ENCODE measurements at places on chromosomes 16 and 17.

DNA sequence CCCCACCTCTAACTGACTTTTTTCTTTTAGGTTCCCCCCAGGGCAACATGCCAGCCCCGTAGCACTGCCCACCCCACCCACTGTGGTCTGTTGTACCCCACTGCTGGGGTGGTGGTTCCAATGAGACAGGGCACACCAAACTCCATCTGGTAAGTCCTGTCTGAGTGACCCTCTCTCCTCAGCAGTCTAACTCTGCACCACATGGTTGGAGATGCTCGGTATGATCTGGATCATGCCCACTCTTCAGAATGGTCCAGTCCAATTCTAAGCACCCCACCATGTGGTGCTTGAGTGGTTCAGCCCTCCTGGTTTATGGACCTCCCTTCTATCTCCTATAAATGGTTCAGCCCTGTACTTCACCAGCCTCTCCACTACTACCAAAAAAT lies 5.9 kb downstream of the KDM6B start:
- peak; percentile 63 for DNase-seq

GRCh38 chr17:60506312-60506711 lies 19.7 kb downstream of the APPBP2 start:
- peak; percentile 83 for DNase-seq

- no peak for DNase-seq
These were observed 11.7 kb upstream of the TAOK1 start for GRCh38 chr17:29378500-29378899.

- no peak for DNase-seq
These were observed 46.2 kb downstream of the MYH3 start for GRCh38 chr17:10610884-10611283.

DNA sequence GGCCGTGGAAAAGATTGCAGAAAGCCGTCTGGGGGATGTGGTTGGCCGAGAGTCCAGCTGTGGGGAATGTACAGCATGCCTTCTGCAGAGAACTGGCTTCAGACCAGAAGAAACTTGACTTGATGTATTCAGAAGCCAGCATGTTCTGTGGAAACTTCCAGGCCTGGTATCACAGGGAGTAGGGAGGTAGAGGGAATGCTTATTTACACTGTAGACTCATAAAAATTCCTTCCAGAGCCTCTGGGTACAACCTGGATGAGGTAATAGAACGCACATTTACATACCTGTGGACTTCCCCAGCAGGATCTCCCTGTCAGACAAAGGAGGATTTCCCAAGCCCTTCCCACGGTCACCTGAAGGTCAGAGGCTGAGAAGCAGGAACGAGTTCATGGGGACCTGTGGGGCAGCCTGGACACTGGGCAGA lies 11.8 kb upstream of the GAS7 start:
- DNase-seq, result no peak

- no peak for DNase-seq
These were observed 15.1 kb downstream of the SSH2 start for GRCh38 chr17:29914819-29915537.

GRCh38 chr17:29341726-29342125 lies 47.8 kb upstream of the NUFIP2 start:
- DNase-seq, result peak; percentile 80

DNA sequence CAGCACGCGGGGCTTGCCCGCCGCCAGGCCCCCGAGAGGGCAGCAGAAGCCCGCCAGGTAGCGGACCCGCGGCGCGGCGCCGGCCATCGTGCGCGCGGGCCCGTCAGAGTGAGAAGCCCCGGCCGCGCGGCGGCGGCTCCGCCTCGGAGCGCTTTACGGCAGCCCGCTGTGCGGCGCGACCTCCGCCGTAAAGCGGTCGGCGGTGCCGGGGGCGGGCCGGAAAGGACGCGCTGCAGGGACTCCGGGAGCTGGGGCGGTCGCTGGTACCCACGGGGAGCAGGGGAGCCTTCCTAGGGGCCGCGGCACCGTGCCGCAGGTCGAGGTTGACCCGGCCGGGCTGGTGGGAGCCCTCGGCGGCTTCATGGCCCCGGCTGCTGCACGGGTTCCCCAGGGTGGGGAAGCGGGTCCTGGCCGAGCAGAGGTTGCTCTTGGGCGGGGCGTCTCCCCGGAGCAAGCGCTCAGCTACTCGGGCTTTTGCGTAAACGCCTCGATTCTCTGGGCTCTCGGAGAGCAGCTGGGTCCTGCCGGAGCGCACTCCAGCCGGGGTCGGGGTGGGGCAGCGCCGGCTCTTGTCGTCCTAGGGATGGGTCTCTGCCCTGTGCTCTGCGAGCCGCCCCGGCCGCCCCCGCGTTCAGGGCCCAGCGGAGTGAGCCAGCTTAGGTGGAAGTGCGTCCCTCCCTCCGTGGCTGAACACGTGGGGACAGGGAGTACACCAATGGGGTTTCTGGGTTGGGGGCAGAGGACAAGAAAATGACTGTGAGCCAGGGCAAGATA lies at the start of gene FAAP100:
TSS of gene FAAP100 (minus strand) at position 110 of the 774 bp plus-strand sequence. CDS start at position 87, 23 bp downstream.
- DNase-seq, result peak; percentile 94

GRCh38 chr16:31714903-31715504 lies 158.6 kb upstream of the ZNF267 start:
- DNase-seq, result peak; percentile 25

GRCh38 chr16:31148281-31148728 lies 1.6 kb downstream of the PRSS36 start:
- no peak for DNase-seq

DNA sequence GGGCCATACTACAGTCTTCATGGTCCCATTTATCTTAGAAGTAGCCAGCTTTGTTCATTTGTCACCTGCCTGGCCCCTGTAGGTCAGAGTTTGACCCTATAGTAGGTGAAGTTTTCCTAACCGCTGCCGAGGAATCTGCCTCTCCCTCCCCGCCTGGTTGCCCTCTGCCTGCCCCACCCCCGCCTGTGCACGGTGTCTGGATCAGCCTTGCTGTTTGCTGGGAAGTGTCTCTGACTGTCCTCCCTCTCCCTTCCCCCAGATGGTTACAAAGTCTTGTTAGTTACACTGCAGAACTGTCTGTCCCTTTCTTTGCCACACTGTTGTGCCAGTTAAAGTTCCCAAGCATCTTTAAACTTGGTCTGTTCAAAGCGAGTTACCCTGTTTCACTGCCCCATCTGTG lies 5.7 kb downstream of the UBFD1 start:
- DNase-seq, result no peak

DNA sequence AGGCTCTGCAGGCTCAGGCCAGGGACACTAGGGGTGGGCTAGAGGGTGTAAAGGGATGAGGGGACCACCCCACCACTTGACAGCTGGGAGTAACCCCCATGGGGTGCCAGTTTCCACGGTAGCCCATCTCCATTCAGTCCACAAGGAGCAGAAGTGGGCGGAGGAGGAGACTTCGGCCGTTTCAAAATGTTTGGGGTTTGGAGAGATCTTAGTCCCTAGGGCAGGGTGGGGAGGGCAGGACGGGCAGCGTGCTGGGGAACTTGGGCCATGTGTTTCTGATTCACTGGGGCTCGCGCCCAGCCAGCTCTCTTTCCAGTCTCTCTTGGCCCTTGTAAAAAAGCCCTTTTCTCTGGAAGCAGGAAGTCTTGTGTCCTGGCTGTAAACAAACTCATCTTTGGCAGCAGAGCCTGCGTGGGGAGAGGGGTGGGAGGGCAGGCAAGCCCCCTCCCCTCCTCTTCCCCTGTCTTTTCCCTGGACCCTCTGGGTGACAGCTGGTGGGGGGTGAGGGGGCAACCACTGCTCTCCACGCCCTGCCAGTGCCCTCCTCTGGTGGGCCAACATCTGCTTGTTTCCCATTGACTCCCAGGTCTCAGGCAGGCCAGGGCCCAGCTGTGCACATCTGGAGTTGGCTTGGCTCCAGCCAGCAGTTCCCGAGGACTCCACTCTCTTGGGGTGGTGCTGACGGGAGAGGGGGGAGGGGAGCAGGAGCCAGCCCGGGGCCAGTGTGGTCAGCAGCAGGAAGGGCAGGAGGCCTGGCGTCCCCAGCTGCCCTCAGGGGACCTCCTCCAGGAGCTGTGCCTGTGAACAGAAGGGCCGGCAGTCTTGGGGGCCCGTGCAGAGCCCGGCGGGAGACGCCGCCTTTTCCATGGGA lies 8.1 kb downstream of the CYGB start:
- peak; percentile 96 for DNase-seq

GRCh38 chr16:30678586-30678970 lies 20.3 kb downstream of the FBRS start:
- no peak for DNase-seq

DNA sequence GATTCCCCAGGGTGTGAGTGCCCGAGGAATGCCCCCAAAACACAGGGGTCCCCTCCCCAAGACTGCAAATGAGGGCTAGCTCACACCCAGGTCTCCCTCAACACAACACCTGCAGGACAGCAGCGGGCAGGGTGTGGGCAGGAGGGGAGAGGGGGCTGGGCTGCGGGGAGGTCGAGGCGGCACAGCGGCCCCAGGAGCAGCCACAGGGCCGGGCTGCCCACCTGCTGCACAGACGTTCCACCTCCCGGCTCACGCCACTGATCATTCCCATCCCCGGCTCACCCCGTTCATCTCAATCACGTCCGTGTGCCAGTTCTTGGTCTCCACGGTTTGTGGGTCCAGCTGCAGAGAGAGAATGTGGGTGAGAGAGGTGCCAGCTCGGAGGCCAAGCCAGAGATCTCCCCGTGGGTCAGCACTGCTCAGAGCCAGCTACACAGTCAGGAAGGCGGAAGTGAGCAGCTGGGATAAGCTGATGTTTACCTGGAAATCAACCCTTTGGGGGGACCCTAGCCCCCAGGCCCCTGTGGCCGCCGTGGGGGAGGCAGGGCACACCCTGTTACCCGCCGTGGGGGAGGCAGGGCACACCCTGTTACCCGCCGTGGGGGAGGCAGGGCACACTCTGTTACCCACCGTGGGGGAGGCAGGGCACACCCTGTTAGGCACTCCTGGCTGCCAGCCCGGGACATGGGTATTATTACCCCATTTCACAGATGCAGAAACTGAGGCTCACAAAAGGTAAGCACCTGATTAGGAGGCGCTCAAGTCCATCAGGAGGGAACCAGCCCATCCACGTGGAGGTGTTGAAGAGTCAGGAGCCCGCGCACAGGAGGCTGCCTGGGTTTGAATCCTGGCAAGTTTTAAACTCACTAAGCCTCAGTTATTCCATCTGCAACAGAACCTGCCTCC lies 16.1 kb downstream of the TIMM22 start:
- DNase-seq, result no peak

DNA sequence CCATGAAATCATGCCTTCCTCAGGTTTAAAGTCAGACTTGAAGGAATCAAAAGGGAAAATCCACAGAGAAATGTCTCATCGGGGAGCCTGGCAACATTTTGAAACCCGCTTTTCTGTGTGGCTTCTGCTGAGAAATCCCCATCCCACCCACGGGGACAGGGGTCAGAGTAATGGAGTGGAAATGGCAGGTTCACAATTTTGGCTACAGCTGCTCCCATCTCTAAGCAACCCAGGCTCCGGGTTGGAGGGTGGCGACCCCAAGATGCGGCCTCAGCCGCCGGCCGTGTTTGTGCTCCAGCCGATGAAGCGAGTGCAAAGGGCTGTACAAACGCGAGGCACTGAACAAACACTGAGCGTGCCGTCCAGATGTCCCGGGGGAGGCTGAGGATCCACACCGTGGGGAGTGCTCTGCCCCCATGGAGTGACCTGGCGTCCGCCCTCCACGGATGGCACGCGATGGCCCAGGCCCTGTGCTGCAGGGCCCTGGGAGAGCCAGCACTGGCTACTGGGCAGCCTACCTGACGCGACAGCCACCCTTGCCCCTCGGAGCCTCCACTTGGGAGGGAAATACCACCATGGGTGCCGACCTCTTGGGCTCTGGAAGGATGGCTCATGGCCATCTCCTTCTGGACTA lies 22.2 kb downstream of the SLC43A2 start:
- no peak for DNase-seq

GRCh38 chr17:17127156-17127555 lies 79.0 kb downstream of the PLD6 start:
- no peak for DNase-seq

DNA sequence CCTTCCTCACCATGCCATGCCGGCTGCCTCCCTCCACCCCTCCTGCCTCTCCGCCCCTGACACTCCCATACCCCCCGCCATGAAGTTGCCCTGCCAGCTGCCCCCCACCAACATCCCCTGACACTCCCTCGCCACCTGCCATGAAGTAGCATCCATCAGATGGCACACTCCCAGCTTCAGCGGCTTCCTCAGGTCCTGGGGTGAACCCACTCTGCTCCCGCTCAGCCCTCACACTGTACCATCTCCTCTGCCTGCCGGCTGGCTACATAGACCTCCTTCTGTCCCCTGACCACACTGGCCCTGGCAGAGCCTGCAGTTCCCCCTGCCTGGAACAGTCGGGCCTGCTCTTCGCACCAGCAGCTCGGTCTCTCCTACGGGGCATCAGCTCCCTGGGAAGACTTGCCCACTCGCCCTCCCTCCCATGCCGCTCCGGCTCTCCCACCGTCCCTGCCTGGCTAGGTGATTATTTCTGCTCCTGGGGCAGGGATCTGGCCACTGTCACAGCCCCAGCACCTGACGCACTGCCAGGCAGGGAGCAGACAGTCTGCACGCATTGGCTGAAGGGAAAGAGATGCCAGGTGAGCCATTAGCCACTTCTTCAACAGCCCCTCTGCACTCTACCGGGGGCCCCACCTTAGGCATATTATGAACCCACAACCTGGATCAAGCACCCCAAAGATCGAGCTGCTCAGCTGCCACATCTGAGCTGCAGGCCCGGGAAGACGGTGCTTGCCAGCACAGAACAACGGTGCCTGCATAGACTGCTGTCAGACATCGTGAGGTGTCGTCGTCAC lies 9.0 kb downstream of the CANT1 start:
- no peak for DNase-seq

- DNase-seq, result peak; percentile 91
These were observed 24.4 kb downstream of the ATP6V0D1 start for GRCh38 chr16:67456391-67457081.

GRCh38 chr17:58446086-58446485 lies 28.8 kb upstream of the RNF43 start:
- DNase-seq, result no peak

DNA sequence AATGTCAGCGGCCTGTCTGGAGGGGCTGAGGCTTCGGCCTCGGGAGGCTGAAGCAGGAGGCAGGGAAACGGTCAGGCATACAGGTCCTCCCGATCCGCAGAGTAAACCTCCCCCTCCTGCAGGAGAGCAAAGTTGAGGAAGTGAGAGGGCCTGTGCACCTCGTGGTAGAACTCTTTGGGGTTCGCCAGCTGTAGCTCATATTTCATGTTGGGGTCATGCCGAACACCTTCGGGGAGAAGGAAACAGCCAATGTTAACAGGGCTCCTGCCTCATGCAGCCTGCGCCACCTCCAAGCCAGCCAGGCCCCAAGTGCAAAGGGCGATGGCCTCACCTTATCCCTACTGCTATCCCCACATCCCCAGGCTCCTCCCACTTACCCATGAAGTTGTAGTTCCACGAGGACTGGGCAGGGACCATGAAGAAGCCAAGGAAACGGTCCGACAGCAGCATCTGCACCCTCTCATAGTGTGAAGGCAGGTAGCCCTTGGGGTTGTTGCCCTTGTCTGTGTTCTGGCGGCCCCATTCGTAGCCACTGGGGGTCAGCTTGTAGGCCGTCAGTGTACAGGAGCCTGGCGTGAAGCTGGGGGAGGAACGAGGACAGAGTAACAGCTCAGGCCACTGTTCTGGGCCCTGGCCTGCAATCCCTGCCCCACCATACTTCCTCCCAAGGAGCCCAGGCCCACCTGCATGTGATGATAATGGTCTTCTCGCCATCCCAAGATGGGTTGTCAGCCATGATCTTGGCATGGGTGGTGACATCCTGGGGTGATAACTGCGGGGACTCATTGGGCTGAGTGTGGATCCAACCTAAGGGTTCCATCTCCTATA lies 1.3 kb upstream of the RILP start:
- DNase-seq, result no peak

- DNase-seq, result peak; percentile 53
These were observed 552 bp downstream of the C17orf58 start for GRCh38 chr17:67995570-67996263.

- no peak for DNase-seq
These were observed 27.3 kb downstream of the STAT5A start for GRCh38 chr17:42315402-42316156.

- DNase-seq, result no peak
These were observed 49.4 kb downstream of the XPO6 start for GRCh38 chr16:28162326-28162877.

Data from GM23248 (cell line).